ENCODE measurements at places on chromosomes 1 and 21. TPM values are rescaled to one million over a fixed set of nuclear protein-coding genes. Genes with fewer than 3 reads are reported as not detected.

DNA sequence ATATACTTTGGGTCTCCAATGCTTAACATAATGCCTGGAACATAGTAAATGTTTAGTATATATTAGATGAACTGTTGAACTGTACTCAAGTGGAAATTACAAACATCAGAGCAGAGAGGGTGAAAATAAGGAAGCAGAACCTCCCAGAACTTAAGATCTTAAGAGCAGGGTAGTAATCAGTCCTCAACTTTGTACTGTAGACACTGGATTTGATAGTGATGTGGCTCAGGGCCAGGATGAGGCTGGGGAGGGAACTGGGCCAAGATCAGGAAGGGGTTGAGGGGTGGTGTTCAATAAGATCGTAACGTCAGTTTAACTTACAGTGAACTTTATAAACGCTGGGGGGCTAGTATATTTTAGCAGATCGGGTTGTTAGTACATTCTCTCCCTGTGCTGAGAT is 15.4 kb downstream of the MPZL1 start:
- no peak overlapping the region for H3K4me3 ChIP-seq
- H3K4me1 ChIP-seq = no peaks in the 10 kb centered on the region
- no peaks in the 10 kb centered on the region for H3K27me3 ChIP-seq
- no peak for DNase-seq

DNA sequence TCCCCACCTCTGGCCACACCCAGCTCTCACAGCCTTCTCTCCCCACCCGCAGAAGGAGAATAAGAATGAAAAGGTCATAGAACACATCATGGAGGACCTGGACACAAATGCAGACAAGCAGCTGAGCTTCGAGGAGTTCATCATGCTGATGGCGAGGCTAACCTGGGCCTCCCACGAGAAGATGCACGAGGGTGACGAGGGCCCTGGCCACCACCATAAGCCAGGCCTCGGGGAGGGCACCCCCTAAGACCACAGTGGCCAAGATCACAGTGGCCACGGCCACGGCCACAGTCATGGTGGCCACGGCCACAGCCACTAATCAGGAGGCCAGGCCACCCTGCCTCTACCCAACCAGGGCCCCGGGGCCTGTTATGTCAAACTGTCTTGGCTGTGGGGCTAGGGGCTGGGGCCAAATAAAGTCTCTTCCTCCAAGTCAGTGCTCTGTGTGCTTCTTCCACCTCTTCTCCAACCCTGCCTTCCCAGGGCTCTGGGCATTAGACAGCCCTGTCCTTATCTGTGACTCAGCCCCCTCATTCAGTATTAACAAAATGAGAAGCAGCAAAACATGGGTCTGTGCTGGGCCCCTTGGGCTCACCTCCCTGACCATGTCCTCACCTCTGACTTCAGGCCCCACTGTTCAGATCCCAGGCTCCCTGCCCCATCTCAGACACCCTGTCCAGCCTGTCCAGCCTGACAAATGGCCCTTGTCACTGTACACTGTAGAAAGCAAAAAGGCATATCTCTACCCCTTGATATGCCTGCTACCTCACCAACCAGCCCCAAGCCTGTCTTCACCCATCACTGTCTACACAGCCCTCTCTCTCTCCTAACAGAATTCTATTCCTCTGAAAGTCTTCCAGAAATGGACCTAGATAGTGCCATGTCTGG is 3.2 kb downstream of the S100A9 start:
- no peaks in the 10 kb centered on the region for H3K27me3 ChIP-seq
- H3K4me1 ChIP-seq = peaks cover 18% of the 10 kb centered on the region
- DNase-seq = no peak
- H3K4me3 ChIP-seq = no peak overlapping the region
- no peak overlapping the region for H3K27ac ChIP-seq
- H3K36me3 ChIP-seq = no peaks in the 10 kb centered on the region

DNA sequence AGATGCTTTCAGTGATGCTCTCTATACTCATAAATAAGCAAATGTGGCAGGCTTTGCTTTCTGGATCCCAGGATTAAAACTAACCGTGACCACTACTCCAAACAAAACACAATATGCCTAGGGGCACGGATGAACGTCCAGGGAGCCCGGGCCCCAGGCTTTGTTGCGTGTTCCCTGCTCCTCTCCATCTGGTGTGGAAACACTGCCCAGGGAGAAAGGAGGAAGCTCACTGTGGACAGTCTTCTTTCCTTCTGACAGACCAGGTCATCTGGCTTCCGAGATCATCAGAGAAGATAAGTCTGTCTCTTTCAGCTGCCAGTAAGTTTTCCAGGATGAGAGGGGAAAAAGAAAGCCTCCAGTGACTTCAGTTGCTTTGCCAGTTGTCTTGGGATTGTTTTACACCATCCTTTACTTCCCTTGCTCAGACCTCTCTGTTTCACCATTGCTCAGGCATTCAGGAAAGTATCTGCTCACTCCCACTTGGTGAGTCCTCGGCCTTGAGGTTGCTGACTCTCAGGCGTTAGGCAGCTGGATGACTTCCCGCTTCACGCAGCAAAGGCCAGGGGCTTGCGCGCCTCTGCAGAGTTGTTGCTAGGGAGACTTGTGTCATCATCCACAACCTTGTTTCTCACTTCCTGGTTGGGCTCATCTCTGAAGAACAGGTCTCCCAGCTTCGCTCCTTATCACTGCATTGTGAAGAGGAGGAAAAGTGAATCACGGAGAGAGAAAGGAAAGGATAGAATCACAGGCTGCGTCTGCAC is 20.6 kb upstream of the PGD start:
- no peak overlapping the region for H3K4me3 ChIP-seq
- H3K4me1 ChIP-seq = no peaks in the 10 kb centered on the region
- DNase-seq = no peak
- no peak overlapping the region for H3K27ac ChIP-seq
- H3K27me3 ChIP-seq = no peaks in the 10 kb centered on the region
- peaks cover 6% of the 10 kb centered on the region for H3K36me3 ChIP-seq

DNA sequence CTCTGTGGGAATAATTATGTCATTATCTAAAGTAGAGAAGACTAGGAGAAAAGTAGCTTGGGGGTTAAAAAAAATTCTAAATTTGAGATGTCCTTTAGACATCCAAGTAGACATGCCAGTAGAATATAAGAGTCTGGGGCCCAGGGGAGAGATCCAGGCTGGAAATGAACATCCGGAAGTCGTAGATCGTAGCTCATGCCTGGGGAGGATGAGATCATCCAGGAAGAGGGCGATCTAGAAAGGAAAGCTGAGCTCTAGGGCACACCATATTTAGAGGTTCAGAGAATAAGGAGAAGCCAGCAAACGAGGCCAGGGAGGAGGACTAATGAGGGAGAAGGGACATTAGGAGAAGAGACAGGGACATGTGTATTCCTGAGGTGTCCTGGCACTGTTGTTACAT is 12.2 kb downstream of the NGF start:
- H3K27me3 ChIP-seq = no peaks in the 10 kb centered on the region
- DNase-seq = no peak
- no peaks in the 10 kb centered on the region for H3K36me3 ChIP-seq
- no peaks in the 10 kb centered on the region for H3K4me1 ChIP-seq

The LY9 gene
- total RNA-seq = 131 TPM

The FCRL6 gene
- total RNA-seq = 0.41 TPM

DNA sequence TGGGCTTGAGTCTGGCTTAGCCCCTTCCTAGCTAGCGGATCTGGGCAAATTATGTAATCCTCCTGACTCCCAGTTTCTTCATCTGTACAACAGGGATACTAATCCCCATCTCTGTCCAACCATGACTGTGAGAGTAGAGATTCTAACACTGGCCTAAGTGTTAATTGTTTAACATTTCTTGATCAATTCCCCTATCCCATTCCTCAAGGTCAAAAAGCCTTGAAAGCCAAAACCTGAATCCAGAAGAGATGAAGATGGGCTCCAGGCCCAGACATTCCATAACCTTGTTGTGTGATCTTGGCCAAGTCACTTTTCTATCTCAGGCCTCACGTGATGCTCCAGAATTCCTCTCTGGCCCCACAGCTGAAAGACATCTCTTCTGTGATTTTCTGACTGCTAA is 18.8 kb upstream of the PHLDA3 start:
- no peaks in the 10 kb centered on the region for H3K4me1 ChIP-seq
- no peak for DNase-seq
- H3K4me3 ChIP-seq = no peak overlapping the region
- H3K36me3 ChIP-seq = peaks cover 13% of the 10 kb centered on the region

The LRRC7 gene
- total RNA-seq = not detected

The LCE2A gene
- total RNA-seq = not detected

The C1orf232 gene
- not detected for total RNA-seq

GRCh38 chr1:19329188-19329587 is 17.1 kb downstream of the SLC66A1 start:
- no peaks in the 10 kb centered on the region for H3K36me3 ChIP-seq
- H3K27ac ChIP-seq = no peak overlapping the region
- DNase-seq = no peak
- no peaks in the 10 kb centered on the region for H3K4me1 ChIP-seq

GRCh38 chr1:10664251-10664650 is 132.2 kb downstream of the CASZ1 start:
- no peaks in the 10 kb centered on the region for H3K27me3 ChIP-seq
- H3K4me3 ChIP-seq = no peak overlapping the region
- no peaks in the 10 kb centered on the region for H3K4me1 ChIP-seq
- no peak for DNase-seq
- H3K36me3 ChIP-seq = no peaks in the 10 kb centered on the region

The ADGRL4 gene
- not detected for total RNA-seq

DNA sequence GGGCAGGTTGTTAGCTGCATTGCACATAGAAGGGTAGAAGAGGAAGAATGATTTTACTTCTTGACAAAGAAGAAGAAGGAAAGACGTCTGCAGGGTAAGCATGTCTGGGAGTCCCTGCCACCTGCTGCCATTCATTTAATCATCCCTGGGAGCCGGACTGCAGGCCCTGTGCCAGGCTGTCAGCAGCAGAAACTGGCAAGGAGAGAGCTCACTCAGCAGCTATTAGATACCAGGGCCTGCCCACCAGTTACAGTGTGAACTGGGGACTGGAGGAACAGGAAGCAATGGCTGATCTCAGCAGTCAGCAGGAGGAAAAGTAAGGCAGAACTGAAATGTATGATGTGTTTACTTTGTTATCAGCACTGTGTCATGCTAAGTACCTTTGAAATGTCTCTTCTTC is 75.7 kb upstream of the C1orf87 start:
- no peaks in the 10 kb centered on the region for H3K4me1 ChIP-seq
- H3K4me3 ChIP-seq = no peak overlapping the region
- H3K27ac ChIP-seq = no peak overlapping the region
- H3K36me3 ChIP-seq = no peaks in the 10 kb centered on the region
- H3K27me3 ChIP-seq = no peaks in the 10 kb centered on the region
- no peak for DNase-seq

The HES5 gene
- not detected for total RNA-seq

The POU3F1 gene
- 0.15 TPM for total RNA-seq

The DCDC2B gene
- total RNA-seq = not detected

GRCh38 chr1:59477286-59477685 is 180.4 kb downstream of the FGGY start:
- H3K36me3 ChIP-seq = no peaks in the 10 kb centered on the region

DNA sequence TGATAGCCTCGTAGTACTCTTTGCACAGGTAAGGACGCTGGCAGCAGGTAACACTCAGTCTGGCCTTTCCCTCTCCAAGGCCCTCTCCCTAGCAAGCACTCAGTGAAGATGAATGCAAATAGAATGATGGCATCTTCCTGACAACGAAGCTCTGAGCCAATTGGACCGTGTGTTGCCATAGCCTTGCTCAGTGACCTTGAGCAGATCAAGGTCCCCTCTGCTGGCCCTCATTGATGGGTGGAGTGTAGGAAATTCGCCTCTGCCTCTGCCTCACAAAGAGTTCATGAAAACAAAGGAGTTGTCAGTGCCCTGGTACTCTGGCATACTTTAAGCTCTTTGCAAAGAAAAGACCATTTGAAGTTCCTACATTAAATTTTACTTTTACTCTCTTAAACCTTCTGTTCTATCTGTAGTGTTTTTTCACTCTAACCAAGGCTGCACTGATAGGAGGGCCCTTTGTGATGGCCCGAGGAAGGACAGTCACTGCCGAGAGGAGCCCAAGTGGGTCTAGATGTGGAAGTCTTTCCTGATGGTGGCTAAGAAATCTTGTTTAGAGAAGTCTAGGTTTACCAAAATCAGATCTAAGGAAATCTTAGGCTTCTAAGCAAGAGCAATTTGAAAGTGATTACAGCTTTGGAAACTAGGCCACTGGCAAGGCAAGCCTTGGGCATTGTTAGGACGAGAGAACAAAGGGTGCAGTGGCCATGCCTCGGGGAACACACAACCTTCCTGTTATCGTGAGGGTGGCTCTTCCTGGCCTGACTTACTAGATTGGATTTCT is 38.2 kb downstream of the SMYD2 start:
- no peaks in the 10 kb centered on the region for H3K4me1 ChIP-seq
- no peak for DNase-seq
- peaks cover 17% of the 10 kb centered on the region for H3K36me3 ChIP-seq
- H3K27me3 ChIP-seq = no peaks in the 10 kb centered on the region
- no peak overlapping the region for H3K27ac ChIP-seq

DNA sequence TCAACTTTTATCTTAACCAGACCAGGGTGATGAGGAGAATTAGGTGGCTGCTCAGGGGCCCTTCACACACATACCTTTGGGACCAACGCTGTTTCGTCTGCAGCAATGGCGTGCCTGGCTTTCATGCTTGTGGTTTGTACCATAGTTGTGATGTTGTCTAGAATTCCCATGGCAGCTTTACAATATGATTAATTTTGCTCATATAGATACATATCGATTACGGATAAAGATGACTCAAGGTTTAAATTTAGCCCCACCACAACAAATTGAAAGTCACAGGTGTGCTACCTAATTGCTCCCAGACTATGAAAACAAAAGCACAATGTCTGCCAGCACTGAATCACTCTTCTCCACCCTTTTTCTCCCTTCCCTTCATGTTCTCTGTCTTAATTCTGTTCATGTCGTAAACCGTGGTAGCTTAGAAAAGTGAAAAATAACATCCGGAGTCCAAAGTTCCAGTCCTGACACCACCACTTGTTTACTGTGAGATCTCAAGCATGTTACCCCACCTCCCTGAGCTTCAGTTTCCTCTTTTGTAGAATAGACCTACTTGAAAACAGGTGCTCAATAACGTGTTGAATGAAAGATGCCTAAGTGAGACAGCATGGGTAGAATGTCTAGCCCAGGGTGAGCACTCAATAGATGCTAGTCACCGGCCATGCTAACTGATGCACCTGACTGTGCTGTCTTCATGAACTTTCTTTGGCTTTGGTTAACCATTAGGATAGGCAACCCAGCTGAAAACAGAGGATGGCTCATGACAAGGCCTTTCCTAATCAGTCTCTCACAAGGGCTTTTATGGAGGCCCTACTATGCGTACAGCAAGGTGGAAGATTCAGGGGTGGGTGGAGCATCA is 22.1 kb upstream of the JUN start:
- no peaks in the 10 kb centered on the region for H3K4me1 ChIP-seq
- no peaks in the 10 kb centered on the region for H3K36me3 ChIP-seq

The LCE3D gene
- not detected for total RNA-seq

- no peak overlapping the region for H3K27ac ChIP-seq
- H3K27me3 ChIP-seq = no peaks in the 10 kb centered on the region
- H3K4me3 ChIP-seq = no peak overlapping the region
- H3K4me1 ChIP-seq = no peaks in the 10 kb centered on the region
- H3K36me3 ChIP-seq = no peaks in the 10 kb centered on the region
Measured at GRCh38 chr21:28235169-28235895, 757.3 kb downstream of the LTN1 start.

The ACTRT2 gene
- total RNA-seq = not detected

- H3K27ac ChIP-seq = no peak overlapping the region
- H3K4me1 ChIP-seq = no peaks in the 10 kb centered on the region
- no peak overlapping the region for H3K4me3 ChIP-seq
- no peak for DNase-seq
- peaks cover 13% of the 10 kb centered on the region for H3K27me3 ChIP-seq
- no peaks in the 10 kb centered on the region for H3K36me3 ChIP-seq
Measured at GRCh38 chr1:37755290-37755689, 9.6 kb downstream of the EPHA10 start.

The ZNF593OS gene
- not detected for total RNA-seq

- H3K27me3 ChIP-seq = peaks cover 31% of the 10 kb centered on the region
- no peak for DNase-seq
- H3K36me3 ChIP-seq = no peaks in the 10 kb centered on the region
- H3K4me3 ChIP-seq = no peak overlapping the region
- H3K4me1 ChIP-seq = peaks cover 17% of the 10 kb centered on the region
Measured at GRCh38 chr1:71044833-71045232, 2.8 kb downstream of the PTGER3 start.

All from CD4-positive, alpha-beta memory T cell (primary cell).